ENCODE measurements at places on chromosomes 2 and 18.
A peak's percentile ranks its signal among the peaks of the same experiment; 100 is the strongest.

GRCh38 chr2:201931951-201932350 lies 101.7 kb upstream of the FZD7 start:
- DNase-seq: peak; percentile 80

GRCh38 chr2:236916181-236916580 lies 169.5 kb upstream of the COPS8 start:
- no peak for DNase-seq

DNA sequence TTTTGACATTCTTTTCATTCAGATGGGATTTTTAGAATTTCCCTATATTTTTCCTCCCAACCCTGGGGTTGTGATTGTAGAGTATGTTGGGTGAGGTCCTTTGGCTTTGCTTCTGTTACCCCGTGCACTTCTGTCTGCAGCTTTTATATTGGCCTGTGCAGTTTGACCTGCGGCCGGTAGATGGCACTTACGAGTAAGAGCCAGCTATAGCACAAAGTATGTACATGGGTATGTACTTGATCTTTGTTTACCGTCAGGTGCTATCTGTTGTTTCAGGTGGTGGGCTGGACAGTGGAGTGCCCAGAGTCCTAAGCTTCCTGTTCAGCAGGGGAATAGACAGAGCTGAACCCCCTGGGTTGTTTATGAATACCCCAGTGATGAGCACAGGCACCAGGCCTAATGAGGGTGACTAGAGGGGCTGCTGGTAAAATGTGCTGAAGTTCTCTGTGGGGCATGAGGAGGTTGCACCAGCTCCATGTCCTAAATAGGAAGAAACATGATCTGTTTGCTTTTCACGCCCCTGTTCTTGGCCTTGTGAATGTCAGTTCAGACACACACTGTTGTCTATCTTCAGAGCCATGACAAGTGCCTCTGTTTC lies 58.9 kb upstream of the THUMPD2 start:
- DNase-seq: peak; percentile 46

DNA sequence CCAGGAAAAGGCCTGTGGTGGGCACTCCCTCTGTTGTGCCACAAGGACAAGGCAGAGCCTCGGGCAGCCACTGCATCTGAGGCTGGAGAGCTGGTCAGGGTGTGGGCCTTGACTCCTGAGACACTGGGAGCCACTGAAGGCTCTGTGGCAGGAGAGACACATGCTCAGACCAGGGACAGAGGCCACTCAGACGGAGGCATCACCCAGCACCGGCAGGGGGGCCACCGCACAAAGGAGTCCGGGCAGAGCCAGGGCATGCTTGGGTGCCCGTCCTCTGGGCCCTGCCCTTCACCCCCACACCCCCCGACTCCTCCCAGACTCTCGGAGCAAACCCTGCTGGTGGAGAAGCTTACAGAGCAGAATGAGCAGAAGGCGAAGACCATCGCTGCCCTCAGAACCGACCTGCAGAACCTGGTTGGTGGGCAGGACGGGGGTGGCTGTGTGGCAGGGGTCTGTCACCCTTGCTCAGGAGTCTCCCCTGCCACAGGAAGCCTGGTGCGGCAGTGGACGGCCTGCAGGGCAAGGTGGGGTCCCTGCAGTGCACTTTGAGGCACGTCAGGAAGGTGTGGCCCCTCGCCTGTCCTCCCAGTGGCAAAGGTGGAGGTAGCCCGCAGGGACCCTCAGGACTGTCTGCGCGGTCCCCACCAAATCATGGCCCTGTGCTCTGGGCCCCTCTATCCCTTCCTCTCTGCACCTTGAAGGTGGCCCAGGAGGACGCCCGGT lies 26.0 kb downstream of the CROCC2 start:
- DNase-seq: no peak

- DNase-seq: no peak
These were observed 220.8 kb downstream of the SH3RF3 start for GRCh38 chr2:109349503-109350465.

Data from AG10803 (cell line).